ENCODE measurements at places on chromosomes 11 and 22.

- no peak for DNase-seq
Measured at GRCh38 chr11:120391854-120392253, 55.6 kb downstream of the ARHGEF12 start.

- DNase-seq: no peak
Measured at GRCh38 chr11:110198031-110198729, 98.2 kb downstream of the RDX start.

- no peak for DNase-seq
Measured at GRCh38 chr11:97995874-97996273, 1024.9 kb upstream of the CNTN5 start.

GRCh38 chr11:133522344-133522743 is 10.0 kb downstream of the OPCML start:
- no peak for DNase-seq

DNA sequence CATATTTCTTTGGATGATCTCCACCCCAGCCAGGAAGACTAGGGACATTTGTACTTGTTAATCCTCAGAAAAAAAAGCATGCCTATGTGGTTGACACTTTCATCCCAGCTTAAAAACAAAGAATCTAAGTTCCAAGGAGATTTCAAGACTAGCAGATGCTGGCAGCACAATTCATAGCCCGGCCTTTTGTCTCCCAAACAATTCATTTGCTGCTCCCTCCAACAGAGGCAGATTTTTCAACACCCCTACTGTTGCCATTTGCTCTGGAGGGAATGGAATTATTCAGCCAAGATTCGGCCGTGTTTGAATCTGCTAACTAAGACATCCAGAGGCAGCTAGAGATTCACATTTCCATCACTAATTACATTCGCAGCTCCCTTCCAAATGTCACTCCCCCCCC is 15.3 kb downstream of the P2RX3 start:
- no peak for DNase-seq

DNA sequence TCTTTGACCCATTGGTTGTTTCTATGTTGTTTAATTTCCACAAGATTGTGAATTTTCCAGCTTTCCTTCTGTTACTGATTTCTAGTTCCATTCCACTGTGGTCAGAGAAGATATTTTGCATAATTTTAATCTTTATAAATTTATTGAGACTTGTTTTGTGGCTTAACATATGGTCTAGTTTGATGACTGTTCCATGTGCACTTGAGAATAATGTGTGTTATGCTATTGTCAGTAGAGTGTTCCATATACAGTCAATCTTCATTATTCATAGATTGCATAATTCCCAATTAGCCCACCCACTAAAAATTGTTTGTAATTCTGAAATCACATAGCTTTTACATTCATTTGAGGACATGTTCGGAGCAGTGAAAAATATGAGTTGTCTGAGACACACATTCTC is 346.1 kb upstream of the DDI1 start:
- no peak for DNase-seq

DNA sequence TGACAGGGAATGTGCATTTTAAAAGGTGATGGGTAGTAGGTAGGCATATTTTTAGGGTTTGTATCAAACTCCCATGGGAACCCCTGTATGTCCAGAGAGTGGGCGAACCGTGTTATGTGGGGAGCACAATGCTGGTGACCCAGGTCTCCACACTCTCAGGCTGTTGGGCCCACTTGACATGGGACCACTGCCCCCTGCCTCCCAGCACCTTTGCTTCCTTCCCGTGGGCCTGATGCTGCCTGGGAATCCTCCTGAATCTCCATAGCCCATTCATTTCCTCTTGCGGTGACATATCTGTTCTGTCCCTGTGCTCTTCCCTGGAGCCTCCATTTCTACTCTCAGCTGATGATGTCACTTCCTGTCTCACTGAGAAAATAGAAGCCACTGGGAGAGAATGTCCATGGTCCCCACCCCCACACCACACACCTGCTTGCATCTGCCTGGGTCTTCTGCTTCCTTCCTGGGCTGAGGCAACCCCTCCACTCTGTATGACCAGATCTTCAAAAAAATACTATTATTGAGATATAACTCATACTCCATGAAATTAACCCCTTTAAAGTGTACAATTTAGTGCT is 55.8 kb upstream of the THY1 start:
- DNase-seq: no peak

GRCh38 chr11:122779047-122779629 is 59.2 kb upstream of the CRTAM start:
- DNase-seq: no peak

DNA sequence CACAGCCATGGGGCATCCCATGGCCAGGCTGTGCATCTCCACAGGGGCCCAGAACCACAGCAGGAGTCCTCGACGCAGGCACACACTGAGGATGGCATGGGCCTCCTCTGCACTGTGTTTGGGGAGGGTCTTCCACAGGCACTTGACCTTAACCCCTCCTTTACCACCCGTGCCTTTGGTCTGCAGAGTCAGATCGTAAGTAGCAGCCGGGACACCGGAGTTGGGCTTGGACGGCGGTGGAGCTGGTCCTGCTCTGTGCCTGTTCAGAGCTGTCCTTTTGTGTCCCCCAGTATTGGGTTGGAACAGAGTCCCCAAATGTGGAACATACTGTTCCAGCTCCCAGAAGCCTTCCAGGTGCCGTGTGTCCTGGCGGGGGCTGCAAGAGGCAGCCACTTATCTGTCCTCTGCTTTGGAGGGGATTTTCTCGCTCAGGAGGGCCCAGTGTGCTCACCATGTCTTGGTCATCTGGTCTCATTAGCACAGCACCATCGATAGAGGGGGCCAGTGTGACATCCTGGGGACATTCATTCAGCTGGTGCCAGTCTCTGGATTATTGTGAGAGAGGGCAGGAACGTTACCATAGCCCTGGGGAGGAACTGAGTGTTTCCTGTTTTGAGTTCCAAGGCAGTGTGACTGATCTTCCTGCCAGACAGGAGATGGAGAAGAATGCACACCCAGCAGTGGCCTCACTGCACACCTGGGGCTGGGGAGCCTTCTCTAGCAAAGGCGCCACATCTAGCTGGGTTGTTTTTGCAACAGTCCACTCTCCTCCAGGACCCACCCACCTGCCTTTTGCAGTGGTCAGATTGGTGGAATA is 12.4 kb downstream of the CRELD2 start:
- peak; percentile 40 for DNase-seq

GRCh38 chr11:638631-639331 is 1.7 kb downstream of the DRD4 start:
- no peak for DNase-seq

GRCh38 chr22:20982563-20982882 is 426 bp downstream of the LZTR1 start:
- DNase-seq: no peak

GRCh38 chr11:59716051-59716450 is 2.4 kb upstream of the OR10V1 start:
- DNase-seq: no peak

DNA sequence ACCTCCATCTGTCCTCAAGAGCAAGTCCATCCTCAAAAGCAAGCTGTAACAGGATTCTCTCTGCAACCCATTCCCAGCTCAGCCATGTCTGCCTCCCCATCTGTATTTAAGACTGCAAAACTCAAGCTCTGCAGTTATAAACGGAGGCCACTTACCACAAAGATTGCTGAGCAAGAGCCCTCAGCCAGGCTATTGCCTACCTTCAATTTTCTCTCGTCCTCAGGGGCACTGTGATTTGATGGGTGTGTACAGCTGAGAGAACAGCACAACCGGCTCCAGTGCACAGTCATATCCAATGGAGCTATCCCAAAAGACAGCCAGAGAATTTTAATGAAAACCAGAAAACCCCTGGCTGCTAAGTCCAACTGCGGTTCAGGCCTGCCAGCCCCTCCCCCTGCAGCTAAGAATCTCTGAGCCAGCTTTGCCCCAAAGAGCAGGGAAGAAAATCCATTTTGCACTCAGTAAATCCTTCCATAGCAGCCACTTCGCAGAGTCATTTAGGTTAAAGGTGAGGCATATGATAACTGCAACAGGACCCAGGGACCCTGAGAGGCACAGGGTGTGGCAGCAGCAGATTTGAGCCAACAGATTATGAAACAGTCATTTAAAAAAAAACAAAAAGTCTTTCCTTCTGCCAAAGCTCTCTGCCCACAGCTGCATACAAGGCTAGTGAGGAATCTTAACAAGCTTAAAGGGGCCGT is 37.6 kb downstream of the RAB30 start:
- DNase-seq: no peak

GRCh38 chr11:134724779-134725140 is 312.7 kb upstream of the B3GAT1 start:
- no peak for DNase-seq

GRCh38 chr11:69298267-69299022 is 4.5 kb downstream of the MYEOV start:
- DNase-seq: peak; percentile 18

DNA sequence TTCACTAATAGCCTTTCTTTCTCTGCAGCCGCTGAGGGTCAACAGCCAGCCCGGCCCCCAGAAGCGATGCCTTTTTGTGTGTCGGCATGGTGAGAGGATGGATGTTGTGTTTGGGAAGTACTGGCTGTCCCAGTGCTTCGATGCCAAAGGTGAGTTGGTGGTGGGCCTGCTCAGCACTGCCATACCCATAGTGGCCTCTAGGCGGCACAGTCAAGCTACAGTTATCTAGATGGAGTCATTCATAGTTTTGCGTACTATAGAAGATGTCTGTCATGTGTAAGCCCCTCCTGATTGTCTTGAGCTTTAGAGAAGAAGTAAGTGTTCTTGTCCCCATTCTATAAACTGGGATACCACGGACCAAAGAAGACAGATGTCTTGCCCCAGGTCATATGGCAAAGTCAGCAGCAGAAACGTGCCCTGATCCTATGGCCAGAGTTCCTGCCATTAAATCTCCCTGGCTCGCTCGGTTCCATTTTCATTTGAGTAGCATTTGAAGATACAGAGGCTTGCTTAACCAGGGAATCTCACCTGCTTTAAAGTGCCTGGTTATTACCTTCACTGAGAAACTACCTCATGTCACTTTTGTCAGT is 42.1 kb upstream of the CRTAM start:
- peak; percentile 59 for DNase-seq

DNA sequence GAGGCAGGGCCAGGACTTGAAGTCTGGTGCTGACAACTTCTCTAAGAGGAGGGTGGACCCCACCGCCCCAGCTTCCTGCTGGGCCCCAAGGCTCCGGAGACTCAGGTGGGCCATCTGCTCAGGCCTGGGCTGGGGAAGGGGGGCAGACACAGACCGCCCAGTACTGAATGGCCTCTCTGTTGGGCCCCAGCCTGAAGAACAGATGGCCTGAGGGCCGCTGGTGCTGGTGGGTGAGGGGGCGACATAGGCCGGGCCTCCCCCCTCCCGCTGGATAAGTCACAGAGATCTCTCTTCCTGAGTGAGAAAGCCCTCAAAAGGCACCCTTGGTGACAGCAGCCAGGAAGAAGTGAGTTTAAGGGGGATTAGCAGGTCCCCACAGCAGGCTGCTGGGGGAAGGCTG is 12.5 kb upstream of the TP53I11 start:
- DNase-seq: no peak

DNA sequence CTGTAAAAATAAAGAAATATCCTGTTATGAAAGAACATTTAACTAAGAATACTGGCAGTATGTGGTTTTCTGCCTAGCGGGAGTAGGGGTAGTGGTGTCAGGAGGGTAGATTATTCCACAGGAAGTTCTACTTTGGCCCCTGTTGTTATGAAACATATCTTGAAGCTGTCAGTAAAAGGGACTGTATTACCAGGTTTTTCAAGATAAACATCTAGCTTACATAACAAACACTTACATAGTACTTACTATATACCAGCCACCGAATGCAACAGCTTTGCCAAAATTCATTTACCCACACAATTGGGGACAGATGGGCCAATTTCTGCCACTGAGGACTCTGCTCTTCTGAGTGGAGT is 3.7 kb downstream of the TMEM123 start:
- DNase-seq: no peak

GRCh38 chr11:74770456-74770855 is 21.8 kb downstream of the RNF169 start:
- no peak for DNase-seq

GRCh38 chr11:69394869-69395246 is 86.6 kb upstream of the LINC01488 start:
- DNase-seq: no peak

DNA sequence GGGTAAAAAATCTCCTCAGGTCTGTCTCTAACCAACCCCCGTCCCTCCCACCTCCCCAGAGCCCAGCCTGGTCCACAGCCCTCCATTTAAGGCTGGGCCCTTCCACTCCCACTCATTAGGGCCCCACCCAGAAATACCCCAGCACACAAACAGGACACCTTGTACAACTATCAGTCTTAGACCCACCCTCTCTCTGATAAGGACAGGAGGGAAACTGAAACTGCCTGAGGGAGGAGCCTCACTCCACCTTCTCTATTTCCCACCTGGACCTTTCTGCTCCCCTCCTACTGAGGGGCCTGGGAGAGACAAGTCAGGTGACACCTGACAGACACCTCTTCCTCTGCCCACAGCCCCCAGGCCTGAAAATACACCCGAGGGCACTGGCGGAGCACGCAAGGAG is 90.2 kb downstream of the PLEKHA7 start:
- DNase-seq: no peak

- DNase-seq: no peak
Measured at GRCh38 chr11:25298450-25298849, 801.6 kb downstream of the LUZP2 start.

DNA sequence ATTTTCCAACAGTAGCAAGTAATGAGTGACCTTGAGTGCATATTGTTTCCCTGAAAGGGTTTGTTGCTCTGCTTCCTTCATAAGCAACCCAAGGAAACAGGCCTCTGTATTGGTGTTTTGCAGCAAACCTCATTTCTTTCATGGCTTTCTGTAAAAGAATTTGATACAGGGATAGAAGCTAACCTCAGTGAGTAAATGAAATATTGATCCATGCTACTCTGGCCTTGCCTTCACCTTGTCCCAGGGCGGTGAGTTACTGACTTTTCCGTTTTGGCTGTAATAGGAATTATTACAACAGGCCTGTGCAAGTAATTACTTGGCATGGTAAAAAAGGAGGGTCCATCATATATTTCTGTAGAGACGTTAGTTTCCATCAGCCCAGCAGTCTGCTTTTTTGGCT is 130.9 kb upstream of the MPPED2 start:
- no peak for DNase-seq

GRCh38 chr22:42418811-42419242 is 13.4 kb downstream of the NFAM1 start:
- no peak for DNase-seq

DNA sequence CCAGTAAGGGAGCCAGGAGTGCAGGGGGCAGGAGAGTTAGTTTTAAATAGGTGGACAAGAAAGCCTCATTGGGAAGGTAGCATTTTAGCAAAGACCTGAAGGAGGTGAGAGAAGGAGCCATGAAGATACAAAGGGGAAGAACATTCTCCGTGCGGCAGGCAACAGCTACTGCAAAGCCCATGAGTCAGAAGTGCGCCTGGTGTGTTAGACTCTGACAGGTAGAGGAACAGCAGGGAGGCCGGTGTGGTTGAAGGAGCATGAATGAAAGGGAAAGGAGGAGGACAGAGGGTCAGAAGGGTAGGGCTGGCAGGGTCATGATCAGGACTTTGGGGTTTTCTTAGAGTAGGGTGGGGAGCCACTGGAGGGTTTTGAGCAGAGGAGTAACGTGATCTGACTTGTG is 34.5 kb upstream of the PAMR1 start:
- DNase-seq: no peak

- DNase-seq: no peak
Measured at GRCh38 chr11:47616726-47617416, 22.7 kb upstream of the C1QTNF4 start.

- DNase-seq: no peak
Measured at GRCh38 chr11:88629496-88629895, 292.0 kb upstream of the CTSC start.

- no peak for DNase-seq
Measured at GRCh38 chr11:46659908-46660307, 40.5 kb downstream of the ARHGAP1 start.

Measured in stimulated activated CD4-positive, alpha-beta T cell treated with anti-CD3 and anti-CD28 coated beads, Interleukin-1b, Interleukin-23, amount 100 ng/mL, for 48 hours (primary cell).